Ecto neural progenitor cell (in vitro differentiated cells): ENCODE measurements at places on chromosomes 5 and 9.

DNA sequence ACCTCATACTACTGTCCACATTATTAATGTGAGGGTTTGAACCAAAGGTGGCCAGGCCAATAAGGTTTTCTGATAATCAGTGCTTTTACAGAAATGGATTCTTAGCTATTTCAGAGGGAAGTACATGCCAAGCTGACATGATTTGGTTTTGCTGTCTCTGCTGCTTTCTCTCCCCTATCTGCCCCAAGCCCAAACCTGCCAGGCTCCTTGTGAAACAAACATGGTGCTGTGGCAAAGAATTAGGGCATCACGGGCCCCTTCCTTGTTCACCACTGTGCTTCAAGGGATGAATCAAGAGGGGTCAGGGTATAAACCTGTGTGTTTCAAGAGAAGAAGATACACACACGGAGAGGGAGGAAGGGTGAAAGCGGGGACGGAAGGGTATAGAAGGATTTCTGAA is 41.3 kb upstream of the SMU1 start:
- no peak for DNase-seq

DNA sequence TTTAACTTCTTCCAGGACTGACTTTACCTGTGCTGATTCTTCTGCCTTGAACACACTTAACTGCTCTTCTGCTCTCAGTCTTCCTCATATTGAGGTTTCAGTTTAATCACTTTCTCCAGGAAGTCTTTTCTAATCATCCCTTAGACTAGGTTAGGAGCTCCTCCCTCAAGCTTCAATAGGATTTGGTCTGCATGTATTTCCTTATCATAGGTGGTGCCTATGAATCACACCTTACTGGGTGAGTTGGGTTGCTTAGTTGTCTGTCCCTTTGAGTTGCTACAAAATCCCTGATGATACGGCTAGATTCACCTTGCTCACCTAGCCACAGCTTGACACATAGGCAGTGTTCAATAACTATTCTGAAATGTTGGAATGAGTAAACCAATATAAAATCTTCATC is 164.4 kb downstream of the DNAH5 start:
- no peak for DNase-seq

GRCh38 chr9:7089406-7090193 is 331.8 kb downstream of the KDM4C start:
- DNase-seq: no peak

DNA sequence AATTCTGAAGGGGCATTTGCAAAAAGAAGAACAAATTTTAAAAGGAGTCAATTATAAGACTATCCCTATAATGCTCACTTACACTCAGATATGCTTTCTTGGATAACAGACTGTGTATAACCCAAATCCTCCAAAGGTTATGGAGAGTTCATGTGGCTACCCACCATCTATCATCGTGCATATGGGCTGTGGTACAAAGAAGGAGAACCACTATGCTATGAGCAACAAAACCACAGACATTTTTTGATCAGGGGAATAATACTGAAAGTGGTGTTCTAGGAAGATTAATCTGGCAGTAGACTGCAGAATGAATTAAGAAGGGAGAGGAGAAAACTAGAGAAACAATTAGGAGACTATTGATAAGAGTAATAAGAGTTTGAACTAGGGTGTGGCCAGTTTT is 16.8 kb downstream of the NR3C1 start:
- no peak for DNase-seq

DNA sequence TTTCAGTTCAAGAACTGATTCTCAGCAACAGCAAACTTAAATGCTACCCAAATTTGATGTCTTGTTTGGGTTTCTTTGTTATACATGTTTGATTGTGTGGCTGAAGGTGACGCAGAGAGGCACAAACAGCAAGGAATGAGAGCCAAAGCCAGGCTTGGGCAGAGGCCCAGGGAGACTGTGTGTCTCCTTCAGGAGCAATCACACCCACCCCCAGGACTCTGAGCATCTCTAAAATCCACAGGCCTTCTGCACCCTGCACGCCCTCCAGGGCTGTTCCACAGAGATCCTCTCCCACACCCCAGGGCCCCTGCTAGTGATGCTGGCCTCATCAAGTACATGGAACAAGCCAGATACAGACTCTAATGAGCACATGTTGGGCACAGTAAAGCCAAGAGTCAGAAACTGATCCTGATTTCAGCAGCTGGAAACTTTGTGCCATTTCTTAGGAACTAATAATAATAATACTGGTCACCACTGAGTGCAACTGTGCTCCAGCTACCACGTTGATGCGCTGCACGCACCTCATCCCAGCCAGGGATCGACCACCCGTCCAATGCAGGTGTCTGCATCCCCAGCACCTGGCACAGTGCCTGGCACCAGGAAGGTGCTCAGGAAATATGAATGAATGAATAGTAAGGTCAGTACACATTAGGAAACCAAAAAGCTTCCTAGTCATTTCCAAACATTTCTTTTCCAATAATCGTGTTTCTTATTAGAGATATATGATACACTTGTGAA is 54.6 kb upstream of the TCF7 start:
- DNase-seq: no peak
